ENCODE measurements at places on chromosomes 5 and 9. TPM values are rescaled to one million over a fixed set of nuclear protein-coding genes. Genes with fewer than 3 reads are reported as not detected.
A peak's percentile ranks its signal among the peaks of the same experiment; 100 is the strongest.

- DNase-seq: no peak
Measured at GRCh38 chr5:79842991-79843390, 148.1 kb downstream of the MTX3 start.

GRCh38 chr5:67963789-67964519 is 251.6 kb upstream of the PIK3R1 start:
- DNase-seq: peak; percentile 20

ERGIC1 gene
- 152 TPM for total RNA-seq

- DNase-seq: no peak
Measured at GRCh38 chr9:38619556-38620447, 594 bp downstream of the ANKRD18A start.

GDNF gene
- total RNA-seq: not detected

GRCh38 chr5:97075649-97076048 is 66.8 kb downstream of the LIX1 start:
- DNase-seq: no peak

- no peak for DNase-seq
Measured at GRCh38 chr5:114969482-114969881, 200.2 kb downstream of the TRIM36 start.

GRCh38 chr5:69525490-69525889 is 32.9 kb downstream of the OCLN start:
- no peak for DNase-seq

DNA sequence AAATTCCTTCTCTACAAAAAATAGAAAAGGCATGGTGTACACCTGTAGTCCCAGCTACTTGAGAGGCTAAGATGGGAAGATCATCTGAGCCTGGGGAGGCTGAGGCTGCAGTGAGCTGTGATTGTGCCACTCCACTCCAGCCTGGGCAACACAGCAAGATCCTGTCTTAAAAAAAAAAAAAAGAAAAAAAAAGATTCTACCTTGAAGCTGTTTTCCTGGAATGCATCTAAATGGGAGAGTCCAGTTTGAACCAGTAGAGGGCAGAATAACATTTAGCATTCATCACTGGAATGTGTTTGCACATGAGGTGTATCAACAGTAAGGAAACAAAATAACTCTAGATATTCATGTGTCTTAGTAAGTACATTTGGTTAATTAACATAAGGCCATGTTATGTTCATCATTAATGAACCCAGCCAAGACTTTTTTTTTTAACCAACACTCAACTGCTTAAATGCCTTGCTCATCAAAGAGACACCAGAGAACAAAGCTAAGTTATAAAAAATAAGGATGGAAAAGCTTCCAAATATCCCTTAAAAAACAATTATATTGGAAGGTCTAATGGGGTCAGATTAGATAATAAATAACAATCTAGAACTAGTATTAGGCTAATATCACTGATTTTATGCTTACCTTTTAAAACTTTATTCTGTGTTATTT is 16.1 kb downstream of the IFNE start:
- no peak for DNase-seq

- no peak for DNase-seq
Measured at GRCh38 chr5:39758426-39758825, 333.6 kb upstream of the DAB2 start.

- DNase-seq: no peak
Measured at GRCh38 chr5:61737964-61738340, 405.9 kb downstream of the ZSWIM6 start.

All from Caco-2 (cell line).